ENCODE measurements at places on chromosomes 5 and 9.

DNA sequence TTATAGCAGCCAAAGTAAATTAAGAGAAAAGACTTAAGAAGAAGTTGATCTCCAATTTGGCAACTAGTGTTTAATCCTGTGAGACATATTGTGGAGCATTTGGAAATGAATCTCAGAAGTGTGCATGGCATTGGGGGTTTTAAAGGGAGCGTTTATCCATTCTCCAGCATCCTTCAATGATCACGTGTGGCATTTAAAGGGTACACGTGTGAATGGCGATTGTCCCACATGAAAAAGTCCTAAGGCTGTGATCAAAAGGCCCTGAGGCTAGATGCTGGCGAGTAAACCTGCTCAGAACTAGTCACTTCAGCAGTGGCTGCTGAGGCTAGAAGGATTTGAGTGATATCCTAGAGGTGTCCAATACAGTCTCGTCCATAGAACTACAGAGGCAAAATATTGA, 315.6 kb upstream of the CDH9 start:
- DNase-seq, result no peak

DNA sequence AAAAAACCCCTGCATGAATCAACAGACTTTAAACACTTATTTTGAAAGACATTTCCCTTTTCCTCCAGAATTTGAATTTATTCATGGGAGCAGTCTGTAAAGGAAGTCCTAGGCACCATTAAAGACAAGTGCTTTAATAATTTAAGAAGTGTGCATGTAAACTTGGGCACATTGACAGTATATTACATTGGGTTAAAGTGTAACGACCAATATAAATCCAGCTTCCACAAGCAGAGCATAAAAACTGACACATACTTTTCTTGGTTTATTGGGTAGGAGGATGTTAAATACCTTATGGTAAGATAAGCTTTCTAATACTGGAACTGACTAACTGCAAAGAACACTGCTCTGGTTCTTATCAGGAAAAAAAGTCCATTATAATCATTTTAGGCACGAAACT, 1.2 kb upstream of the ENTREP1 start:
- DNase-seq, result no peak

DNA sequence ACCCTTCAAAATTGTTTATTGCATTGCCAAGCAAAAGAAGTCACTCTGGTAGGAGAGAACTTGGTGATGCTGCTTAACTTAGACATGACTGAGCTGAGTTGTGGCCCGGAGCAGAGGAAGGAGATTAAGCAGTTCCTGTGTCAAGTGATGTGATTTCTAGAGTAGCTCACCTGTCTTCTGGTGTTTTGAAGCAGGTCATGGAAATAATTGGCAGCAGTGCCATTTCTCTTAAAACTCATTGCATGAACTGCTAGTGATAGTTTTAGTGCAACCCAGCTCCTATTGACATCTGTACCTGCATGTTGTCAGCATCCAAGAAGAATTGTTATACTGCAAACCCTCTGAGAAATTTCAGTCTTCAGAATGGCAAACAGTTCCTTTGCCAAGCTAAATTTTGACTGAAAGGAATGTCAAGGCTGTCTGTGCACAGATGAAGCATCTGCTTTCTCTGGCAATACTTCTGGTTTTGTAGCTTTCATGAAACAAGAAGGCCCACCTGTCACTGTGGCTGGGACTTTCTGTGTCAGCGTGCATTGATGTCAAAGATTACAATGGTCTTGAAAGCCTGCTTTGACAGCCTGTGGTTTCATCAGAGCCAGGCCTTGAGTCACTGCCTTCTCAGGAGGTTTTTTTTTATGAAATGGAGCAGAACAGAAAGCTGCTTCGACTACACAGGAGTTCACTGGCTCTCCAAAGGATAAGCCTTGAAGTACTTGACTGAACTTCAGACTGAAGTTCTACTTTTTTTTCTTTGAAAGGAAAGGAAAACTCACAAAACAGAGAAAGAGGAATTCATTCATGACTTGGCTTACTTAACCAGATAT, 90.6 kb downstream of the RALGPS1 start:
- DNase-seq, result peak; percentile 78

DNA sequence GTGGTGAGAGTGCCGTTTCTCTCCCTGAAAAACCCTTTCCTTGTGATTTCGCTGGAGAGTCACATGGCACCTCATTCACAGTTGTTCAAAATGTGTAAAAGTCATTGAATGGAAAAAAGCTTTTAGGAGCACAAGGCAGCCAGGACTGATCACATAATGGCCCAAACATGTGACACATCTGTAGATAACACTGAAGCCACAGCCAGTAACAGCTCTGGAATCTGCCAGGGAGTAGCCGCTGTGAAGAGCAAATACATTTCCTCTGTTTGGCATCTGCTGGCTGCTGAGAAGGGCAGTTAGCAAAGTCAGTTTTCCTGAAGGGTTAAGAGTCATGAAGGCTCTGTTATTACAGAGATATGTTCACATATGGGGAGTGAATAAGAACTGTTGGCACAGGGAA, 271.8 kb downstream of the NNT start:
- no peak for DNase-seq

- no peak for DNase-seq
These were observed 30.6 kb upstream of the LMNB1 start for GRCh38 chr5:126746290-126746689.

DNA sequence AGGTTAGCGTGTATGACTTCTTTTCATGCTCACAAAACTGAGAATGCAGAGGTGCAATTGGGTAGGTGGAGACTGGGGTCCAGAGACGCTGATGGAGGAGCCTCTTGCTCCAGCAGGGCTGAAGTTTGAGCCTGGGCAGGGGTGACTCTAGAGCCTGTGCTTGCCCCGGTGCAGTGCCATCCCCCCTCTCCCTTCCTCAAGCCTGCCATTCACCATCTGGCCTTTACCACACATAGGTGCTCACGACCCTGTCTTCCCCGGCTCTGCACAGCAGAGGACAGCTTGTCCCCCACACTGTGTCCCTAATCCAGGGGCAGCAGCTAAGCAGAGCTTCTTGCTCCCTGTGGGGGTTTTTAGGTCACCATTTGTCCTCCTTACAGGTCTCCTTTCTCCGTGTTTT, 86.5 kb downstream of the DAP start:
- DNase-seq, result no peak

DNA sequence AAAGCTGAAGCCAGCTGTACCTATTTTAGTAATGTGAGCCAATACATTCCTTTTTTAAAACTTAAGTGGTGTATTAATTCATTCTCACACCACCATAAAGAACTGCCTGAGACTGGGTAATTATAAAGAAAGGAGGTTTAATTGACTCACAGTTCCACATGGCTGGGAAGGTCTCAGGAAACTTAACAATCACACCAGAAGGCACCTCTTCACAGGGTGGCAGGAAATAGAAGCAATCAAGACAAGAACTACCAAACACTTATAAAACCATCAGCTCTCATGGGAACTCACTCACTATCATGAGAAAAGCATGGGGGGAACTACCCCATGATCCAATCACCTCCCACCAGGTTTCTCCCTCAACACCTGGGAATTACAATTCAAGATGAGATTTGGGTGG, 21.0 kb downstream of the ESM1 start:
- no peak for DNase-seq

DNA sequence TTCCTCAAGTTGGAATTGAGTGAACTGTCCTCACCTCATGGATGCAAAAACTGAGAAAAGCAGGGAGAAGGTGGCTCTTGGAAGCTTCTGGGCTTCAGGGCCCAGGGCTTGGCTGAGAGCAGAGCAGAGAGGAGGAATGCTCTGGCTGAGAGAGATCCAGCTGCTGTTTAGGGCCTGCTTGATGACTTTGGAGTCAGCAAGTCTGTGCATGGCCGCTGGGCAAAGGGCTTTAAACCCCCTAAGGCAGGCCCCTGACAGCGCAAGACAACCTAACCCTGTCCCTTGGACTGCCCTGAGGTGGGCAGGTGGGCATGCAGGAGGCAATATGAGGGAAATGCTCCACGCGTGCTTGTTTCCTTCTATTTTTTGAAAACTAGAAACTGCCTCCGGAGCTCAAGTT, 8.6 kb downstream of the STC2 start:
- DNase-seq, result no peak

- DNase-seq, result peak; percentile 32
These were observed 94.8 kb downstream of the AOPEP start for GRCh38 chr9:94821098-94821887.

DNA sequence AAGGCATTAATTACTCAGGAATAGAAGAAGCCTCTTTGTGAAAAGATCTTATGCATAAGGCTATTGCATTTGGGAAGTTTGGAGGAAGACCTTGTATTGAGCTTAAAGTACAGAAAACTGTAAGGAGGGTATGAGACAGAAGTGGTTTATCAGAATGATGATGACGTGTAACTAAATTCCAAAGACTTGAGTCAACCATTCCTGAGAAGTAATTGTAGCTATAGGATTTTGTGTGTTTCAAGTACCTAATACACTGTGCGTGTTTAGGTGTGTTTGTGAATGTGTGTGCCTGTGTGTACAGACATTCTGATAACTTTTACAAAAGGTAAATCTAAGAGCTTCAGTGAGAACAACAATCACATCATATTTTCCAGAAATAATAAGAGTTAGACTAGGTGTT, 46.5 kb upstream of the IRX2 start:
- no peak for DNase-seq

GRCh38 chr5:8912106-8912505, 633.8 kb downstream of the SEMA5A start:
- DNase-seq, result no peak

GRCh38 chr5:62741761-62742160, 163.1 kb downstream of the LRRC70 start:
- DNase-seq, result no peak

DNA sequence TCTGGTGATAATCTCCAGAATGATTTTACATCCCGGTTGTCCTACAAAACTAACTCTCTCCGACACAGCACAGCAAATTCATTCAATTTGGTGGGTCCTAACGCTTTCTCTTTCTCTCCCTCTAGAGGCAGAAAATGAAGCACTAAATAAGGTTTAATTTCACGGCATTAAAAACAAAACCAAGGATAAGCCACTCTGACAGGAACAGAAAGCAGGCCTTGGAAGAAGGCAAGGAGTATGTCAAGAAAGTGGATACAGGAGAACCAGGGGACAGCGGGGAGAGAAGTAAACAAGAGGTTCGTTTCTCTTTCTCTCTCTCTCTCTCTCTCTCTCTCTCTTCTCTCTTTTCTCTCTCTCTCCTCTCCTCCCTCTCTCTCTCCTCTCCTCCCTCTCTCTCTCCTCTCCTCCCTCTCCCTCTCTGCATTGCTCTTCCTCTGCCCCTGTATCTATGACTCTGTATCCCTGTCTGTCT, 49.8 kb downstream of the EBF1 start:
- no peak for DNase-seq

- no peak for DNase-seq
These were observed 40.3 kb downstream of the UBTD2 start for GRCh38 chr5:172243302-172243701.

DNA sequence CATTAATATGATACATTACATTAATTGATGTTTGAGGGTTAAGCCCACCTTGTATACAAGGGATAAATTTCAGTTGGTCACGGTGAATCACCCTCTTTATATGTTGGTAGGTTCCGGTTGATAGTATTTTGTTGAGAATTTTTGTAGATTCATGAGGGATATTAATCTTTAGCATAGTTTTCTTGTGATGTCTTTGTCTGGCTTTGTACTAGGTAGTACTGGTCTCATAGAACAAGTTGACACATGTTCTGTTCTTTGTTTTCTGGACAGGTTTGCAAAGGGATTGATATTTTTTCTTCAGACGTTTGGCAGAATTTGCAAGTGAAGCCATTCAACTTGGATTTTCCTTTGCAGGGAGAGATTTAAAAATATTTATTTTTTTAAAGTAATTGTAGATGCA, 49.1 kb upstream of the CLK4 start:
- DNase-seq, result no peak

GRCh38 chr5:95317085-95317484, 32.2 kb upstream of the MCTP1 start:
- no peak for DNase-seq

GRCh38 chr5:6995115-6995514, 281.9 kb downstream of the TENT4A start:
- DNase-seq, result no peak

DNA sequence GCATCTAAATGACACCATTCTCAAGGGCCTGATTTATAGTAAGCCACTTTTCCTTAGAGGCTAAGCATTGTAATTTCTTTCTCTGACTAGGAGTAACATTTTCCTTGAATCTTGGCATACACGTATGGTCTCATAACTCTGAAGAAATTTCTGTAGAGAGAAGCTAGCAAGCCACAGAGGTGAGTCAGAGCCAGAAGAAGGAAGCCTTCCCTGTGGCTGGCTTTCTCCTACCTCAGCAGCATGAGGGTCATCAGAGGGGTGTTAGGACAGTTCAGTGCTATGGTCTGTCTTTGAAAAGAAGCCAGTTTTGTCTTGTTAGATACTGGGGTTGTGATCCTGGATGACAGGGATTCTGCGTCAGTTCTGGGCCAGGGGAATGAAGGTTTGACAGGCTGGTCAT, 3.2 kb downstream of the SNX30 start:
- no peak for DNase-seq

- DNase-seq, result no peak
These were observed 77.5 kb downstream of the GNAQ start for GRCh38 chr9:77954013-77954665.

GRCh38 chr5:68433526-68433922, 218.0 kb downstream of the PIK3R1 start:
- no peak for DNase-seq

- DNase-seq, result no peak
These were observed 50.1 kb upstream of the PWWP2A start for GRCh38 chr5:160169326-160169725.

GRCh38 chr5:110768138-110768860, 29.5 kb downstream of the SLC25A46 start:
- DNase-seq, result no peak

DNA sequence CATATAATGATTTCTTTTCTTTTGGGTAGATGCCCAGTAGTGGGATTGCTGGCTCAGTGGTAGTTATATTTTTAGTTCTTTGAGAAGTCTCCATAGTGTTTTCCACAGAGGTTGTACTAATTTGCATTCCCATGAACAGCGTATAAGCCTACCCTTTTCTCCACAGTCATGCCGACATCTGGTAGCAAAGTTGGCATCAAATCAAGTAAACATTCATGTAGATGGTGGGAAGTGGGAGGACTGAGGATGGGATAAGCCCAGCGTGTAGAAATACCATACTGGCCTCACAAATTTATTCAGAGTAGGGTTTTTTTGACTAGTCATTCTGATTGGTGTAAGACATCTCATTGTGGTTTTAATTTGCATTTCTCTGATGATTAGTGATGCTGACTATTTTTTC, 115.4 kb downstream of the EGFLAM start:
- DNase-seq, result no peak

GRCh38 chr5:96961053-96961452, 25.2 kb downstream of the LNPEP start:
- peak; percentile 62 for DNase-seq

DNA sequence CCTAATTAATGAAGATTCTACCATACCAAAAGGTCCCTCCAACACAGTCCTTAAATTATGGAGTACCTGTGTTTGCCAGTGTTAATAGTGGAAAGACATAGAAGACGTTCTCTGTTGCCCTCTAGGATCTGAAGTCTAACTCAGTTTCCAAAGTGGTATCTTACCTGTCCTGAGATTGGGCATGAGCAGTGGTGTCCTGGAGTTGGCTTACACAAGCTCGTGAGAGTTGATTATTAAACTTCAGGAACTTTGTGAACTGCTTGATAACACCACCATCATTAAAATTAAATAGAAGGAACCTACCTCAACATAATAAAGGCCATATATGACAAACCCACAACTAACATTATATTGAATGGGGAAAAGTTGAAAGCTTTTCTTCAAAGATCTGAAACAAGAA, 60.9 kb upstream of the SMARCA2 start:
- DNase-seq, result no peak

- DNase-seq, result no peak
These were observed 22.7 kb upstream of the WDR38 start for GRCh38 chr9:124830593-124830992.
